ENCODE measurements at places on chromosomes 2 and 18.

GRCh38 chr2:121721926-121722325 is 14.7 kb downstream of the NIFK start:
- DNase-seq, result no peak

DNA sequence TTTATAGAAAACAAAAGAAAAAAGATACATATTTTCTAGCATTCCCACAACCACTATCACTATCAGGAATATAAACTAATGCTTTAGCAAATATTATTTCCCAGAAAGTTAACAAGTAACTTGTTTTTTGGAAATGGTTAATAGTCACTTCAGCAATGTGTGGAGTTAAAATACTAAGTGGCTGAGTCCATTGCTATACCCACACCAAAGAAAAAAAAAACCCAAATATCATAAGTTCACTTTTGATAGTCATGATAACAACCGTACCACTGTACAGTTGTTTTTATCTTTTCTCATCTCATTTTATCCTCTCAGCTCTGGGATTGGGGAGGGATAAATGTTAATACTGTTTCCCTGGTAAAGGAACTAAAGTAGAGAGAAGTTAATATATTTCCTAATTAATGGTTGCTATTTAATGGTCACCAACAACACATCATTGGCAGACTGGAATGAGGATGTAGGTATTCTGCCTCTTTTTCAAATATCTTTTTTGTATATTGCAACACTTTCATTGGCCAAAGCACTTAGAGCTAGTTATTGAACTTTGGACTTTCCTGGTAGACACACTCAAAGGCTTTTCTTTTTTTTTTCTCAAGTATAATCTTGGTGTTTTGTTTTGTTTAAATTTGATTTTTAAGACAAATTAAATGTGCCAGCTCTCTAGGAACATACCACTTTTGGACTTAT is 18.4 kb upstream of the KANSL1L start:
- no peak for DNase-seq

DNA sequence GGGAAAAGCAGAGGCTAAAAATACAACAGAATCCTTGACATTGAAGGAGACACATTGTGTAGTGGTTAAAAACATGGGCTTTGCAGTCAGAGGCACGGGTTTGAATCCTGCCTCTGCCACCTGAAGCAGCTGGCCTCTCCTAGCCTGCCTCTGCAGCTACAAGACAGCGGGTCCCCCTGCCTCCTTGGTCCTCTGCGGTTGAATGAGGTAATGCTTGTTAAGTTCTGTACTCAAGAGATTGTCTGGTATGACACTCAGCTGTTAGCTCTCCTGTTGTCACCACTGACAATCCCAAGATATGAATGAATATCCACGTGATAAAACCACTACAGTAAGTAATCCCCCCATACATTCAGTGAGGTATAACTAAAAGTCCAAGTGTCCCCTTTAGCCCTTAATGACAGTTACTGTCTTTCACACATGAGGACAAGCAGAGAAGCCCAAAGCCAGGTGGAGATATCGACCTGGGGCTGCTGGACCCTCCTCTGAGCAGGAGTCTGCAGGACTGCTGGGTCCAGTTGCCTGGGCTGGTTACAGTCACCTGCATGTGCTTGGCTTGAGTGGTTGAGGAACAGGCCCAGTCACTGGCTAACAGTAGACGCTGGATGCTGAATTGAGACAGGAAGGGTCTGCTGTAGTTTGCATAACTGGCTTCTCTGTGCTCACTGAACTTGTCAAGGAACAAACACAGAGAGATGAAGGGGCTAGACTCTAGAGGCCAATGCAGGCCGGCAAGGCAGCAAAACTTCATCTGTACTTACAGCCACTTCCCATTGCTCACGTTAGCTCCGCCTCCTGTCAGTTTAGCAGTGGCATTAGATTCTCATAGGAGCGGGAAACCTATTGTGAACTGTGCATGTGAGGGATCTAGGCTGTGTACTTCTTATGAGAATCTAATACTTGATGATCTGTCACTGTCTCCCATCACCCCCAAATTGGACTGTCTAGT is 85.5 kb downstream of the TGFA start:
- no peak for DNase-seq

DNA sequence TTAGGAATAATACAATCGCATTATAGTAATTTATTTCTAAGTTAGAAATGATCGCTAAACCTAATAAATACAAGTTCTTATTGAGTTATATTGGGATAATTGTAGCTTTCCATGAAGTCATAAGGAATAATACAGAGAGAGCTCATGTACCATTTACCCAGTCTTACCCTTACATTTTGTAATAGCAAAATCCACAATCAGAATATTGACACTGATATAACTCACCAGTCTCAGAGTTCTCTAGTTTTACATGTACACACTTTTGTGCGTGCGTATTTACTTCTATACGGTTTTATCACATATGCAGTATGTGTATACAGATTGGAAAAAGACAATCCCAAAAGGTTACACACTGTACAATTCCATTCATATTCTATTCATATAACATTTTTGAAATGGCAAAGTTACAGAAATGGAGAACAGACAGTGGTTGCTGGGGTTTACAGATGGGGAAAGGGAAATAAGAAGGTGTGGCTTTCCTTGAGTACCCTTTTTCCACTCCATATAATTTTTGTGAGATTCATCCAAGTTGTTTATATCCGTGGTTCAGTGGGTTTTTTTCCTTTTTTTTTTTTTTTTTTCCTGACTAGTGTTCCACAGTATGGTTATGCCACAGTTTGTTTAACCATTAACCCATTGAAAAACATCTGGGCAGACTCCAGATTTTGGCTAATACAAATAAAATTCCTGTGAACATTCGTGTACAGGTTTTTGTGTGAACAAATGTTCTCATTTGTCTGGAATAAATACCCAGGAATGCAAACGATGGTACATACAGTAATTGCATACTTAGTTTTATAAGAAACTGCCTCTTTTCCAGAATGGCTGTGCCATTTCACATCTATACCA is 117.2 kb downstream of the HNMT start:
- DNase-seq, result no peak

- DNase-seq, result no peak
These were observed 12.2 kb downstream of the TMEM177 start for GRCh38 chr2:119691189-119691588.

DNA sequence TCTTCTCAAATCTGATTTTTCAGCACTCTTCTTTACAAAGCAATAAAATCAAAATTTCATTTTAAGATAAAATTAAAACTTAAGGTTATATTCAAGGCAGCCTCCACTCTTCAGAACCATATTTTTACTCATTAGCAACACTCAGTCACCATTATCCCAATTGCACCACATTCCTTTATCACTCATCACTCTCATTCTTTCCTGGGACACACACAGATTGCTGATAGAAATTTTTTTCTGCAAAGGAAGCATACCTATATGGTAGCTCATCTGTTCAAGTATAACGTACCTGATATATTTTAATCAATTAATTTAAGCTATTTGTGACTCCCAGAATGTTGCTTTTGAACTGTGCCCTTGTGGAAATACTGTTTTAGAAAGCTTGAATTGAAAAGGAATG is 1559.3 kb upstream of the ZEB2 start:
- no peak for DNase-seq

DNA sequence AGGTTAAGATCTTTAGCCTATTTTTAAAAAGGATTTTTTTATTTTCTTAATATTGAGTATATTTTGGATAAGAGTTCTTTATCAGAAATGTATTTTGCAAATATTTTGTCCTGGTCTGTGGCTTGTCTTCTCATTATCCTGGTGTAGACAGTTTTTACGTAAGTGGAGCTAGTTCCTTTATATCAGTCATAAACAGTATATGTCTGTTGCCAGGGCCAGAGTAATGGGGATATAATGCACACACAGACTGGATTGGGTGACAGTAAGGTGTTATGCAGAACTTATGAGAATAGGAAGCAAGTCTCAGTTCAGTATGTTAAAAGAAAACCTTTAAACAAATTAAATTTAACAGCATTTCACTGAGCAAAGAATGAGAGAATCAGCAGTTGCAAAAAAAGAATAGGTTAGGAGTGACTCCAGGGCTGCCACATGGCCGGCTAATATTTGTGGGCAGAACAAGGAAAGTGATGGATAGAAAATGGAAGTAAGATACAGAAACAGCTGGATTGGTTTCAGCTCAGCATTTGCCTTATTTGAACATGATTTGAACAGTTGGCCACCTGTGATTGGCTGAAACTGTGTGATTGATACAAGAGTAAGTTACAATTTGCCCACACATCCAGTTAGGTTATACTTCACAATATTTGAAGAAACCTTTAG is 61.1 kb upstream of the ZNG1B start:
- no peak for DNase-seq

DNA sequence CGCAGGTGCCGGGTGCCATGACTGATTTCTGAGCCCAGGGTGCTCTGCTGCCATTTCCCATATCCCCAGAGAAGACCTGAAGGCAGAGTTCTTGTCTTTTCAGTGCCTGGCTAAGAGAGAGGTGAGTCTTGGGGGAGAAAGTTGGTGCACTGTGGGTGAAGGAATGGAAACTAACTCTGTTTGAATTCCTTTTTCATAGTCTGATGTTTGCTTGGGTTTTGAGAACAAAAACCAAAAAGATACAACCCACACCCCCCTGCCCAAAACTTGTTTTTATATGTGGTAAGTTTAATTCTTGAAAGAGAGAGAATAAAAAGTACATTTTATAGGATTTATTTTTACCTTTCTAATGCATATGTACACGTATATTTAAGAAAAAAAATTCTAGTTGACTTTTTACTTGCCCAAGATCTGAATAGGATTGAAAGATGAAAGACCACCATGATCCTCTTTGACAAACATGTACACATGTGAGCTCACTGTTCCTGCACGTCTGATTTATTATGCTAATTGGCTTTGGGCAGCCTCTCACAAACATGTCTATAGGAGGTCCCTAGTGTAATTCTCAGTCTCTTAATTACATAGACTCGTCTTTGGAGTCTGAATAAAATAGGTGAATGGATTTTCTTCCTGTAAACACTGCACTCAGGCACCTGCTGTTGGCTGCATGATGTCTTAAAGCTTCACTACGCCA is 46.3 kb downstream of the ARL4C start:
- DNase-seq, result no peak

DNA sequence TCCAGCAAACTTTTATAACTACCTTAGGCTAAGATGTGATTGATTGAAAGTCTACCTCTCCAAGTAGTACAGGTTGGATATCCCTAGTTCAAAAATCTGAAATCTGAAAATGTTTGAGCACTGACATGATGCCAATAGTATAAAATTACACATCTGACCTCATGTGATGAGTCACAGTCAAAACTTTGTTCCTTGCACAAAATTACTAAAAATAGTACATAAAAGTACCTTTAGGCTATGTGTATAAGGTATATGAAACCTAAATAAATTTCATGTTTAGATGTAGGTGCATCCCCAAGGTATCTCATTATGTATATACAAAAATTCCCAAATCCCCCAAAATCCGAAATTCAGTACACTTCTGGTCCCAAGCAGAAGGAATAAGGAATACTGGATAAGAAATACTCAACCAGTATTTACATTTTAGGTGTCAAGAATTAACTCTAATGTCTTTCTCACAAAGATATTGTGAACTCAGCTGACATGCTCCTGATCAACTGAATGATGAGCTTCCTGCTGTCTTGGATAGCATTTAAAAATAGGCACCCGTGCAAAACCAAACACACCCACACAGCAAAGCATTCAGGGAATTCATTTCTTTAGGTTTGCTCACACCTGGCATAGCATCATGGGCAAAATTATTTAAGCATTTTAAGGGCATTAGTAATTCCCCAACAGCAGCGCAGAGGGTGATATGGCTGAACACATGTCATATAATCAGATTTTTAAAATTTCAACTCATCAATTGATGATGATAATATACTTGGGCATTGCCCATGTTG is 497.4 kb upstream of the MEIS1 start:
- no peak for DNase-seq

DNA sequence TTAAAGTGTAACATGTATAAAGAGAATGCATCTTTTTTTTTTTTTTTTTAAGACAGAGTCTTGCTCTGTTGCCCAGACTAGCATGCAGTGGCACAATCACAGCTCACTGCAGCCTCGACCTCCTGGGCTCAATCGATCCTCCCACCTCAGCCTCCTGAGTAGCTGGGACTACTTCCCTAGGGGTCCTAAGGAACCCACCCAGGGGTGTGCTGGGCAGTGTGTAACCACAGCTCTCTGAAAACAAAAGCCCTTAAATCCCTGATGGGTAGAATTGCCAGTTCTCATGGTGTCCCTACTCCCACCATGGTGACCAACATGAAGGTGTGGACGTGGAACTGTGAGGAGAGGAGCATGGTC is 105.6 kb upstream of the ST3GAL5 start:
- no peak for DNase-seq

DNA sequence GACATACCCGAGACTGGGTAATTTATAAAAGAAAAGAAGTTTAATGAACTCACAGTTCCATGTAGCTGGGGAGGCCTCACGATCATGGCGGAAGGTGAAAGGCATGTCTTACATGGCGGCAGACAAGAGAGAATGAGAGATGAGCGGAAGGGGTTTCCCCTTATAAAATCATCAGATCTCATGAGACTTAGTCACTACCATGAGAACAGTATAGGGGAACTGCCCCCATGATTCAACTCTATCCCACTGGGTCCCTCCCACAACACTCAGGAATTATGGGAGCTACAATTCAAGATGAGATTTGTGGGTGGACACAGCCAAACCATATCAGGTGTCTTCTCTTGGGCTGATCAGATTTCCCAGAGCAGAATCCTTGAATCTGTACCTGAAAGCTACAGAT is 617.3 kb upstream of the ID2 start:
- DNase-seq, result no peak
